ENCODE measurements at places on chromosomes 4 and X. TPM values are rescaled to one million over a fixed set of nuclear protein-coding genes. Genes with fewer than 3 reads are reported as not detected.

DNA sequence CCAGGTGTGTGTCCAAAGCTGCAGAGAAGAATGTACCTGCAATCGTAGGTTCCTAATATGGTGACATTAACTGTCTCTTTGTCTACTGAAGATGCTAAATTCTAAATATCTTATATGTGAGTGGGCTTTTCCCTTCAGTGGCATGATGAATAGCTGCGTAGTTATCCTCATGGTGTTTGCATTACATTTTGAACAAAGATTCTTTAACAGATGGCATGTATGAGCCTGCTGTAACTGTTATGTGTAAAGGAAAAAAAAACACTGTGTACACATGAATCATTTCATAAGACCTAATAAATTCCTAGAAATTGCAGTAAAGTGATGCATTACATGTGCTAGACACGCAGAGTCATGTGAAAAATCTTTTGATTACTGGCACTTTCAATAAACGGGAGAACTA, 288.0 kb downstream of the SH2D1A start:
- no peak for ATAC-seq

DNA sequence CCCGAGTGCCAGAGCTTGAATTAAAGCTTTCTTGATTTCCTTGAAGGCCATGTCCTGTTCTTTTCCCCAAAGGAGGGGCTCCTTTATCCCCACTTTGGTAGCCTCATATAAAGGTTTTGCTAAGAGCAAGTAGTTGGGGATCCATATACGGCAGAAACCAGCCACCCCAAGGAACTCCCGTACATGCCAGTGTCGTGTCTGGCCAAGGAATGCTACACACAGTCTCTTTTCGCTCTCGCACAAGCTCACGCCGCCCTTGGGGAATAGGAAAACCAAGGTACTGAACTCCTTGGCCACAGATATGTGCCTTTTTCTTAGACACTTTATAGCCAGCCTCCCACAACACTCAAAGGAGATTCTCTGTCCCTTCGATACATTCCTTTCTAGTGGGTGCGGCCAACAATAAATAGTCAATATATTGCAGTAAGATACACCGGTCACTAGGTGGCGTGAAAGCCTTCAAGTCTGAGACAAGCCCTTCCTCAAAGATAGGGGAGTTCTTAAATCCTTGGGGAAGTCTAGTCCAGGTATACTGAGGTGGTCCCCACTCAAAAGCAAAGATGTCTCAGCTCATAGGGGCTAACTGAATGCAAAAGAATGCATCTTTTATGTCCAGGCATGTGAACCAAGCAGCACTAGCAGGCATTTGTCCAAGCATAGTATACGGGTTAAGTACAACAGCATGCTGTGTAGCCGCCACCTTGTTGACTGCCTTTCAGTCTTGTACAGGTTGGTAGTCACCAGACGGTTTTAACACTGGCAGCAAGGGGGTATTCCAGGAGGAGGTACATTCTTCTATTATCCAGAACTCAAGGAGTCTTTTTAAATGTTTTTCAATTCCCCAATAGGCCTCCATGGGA, 57.8 kb upstream of the XAGE1B start:
- no peak for ATAC-seq

GRCh38 chrX:55767100-55767499, 49.6 kb downstream of the RRAGB start:
- ATAC-seq: no peak

DNA sequence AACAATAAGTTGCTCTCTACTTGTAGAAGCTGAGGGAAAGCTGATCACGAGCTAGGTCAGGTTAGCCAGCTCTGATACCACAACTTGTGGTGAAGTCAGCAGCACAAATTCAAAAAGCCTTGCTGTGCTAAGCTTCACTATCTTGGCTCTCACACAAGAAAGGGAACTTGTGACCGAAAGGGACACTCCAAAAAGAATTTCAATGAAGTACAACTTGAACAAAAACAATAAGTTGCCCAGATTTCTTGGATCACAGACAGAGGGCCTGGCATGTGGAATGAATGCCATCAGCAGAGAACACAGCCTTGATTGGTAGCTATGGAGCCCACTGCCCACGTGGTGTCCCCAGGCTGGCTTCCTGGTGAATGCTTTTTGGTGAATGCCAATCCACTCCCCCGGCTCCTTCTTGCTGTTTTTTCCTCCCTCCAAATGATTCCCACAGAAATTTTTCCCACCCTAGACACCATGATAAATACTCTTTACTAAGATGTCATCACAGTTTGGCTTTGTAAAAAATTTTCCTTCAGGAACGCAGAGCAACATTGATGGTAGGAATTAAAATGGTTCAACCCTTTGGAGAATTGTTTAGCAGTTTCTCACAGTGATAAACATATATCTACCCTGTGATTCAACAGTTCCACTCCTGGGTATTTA, 82.6 kb downstream of the ANXA3 start:
- ATAC-seq: peak; percentile 36

DNA sequence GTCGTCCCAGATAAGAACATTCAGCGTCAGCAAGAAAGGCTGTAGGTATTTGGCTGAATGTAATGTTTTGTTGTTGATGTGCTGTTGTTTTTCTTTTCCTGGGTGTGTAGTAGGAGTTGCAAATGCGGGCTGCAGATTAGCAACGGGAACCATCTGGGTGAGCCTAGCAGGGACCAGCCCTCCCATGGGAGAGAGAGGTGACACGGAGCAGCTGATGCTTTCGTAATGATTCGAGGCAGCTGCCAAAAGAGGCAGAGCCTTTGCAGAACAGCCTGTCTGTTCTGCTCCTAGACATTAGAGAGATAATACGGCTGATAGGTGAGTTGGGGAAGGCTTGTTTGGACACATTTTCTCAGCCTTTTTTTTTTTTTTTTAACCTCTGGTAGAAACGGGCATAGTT, 25.3 kb downstream of the ARSF start:
- no peak for ATAC-seq

GRCh38 chrX:49753691-49754090, 57.9 kb upstream of the PAGE1 start:
- ATAC-seq: no peak

GRCh38 chrX:107971636-107972035, 10.5 kb downstream of the TEX13B start:
- ATAC-seq: no peak

GRCh38 chr4:78426972-78427371, 124.6 kb upstream of the ANXA3 start:
- no peak for ATAC-seq

DNA sequence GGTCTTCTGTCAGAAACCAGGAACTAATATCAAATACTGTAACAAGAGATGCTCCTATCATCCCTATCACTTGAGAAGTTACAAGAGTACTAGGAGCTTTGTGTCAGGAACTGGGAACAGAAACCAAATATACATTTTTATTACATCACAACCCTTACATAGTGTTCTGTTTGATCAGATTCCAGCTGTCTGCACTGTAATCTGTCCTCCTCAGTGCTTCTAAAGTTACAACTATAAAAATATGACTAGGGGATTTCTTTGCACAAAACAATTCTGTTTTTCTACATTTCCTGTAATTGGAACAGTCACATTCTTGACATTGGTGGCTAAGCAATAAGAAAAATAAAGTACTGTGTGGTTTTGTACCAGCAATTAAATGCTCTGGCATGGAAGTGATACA, 686.0 kb downstream of the PDHA2 start:
- no peak for ATAC-seq

- no peak for ATAC-seq
These were observed 109.3 kb upstream of the KLHL13 start for GRCh38 chrX:118225711-118226428.

GRCh38 chrX:115362334-115363095, 73.0 kb downstream of the LUZP4 start:
- no peak for ATAC-seq

GRCh38 chrX:130952266-130953043, 49.4 kb upstream of the ENOX2 start:
- ATAC-seq: no peak

DNA sequence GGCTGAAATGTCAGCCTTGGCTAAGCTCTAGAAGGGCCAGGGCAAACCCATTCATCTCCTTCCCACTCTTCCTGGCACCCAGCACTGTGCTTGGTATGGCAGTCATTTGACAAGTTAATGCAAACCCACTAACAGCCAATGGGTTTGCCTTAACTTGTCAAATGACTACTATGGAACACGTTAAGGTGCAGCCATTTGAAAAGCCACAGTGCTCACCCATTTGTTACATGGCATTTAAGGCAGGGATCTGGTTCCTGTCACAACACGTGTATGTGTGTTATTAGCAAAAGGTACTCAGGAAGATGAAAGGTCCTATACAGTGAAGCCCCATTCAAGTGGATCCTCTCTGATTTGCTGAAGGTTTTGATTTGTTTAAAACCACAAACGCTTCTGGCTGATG, 7.2 kb downstream of the CRMP1 start:
- ATAC-seq: no peak

GRCh38 chr4:148059617-148060180, 327.8 kb downstream of the ARHGAP10 start:
- no peak for ATAC-seq

DNA sequence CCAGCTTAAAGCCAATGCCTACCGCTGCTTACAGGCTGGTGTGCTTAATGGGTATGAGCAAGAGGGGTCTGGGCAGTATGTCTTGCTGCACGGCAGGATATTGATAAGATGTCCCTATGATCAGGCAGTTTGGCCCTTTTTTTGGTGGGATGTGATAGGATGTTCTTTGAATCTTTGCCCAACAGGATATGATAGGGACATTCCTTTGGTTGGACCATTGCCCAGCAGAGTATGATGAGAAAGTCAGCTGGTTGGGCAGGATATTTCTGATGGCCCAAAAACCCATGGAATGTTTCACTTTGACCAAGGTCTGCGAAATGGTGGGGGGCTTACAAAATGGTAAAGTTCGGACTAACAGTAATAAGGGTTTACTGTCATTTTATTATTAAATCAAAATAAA, 1060.6 kb downstream of the STIM2 start:
- ATAC-seq: no peak

DNA sequence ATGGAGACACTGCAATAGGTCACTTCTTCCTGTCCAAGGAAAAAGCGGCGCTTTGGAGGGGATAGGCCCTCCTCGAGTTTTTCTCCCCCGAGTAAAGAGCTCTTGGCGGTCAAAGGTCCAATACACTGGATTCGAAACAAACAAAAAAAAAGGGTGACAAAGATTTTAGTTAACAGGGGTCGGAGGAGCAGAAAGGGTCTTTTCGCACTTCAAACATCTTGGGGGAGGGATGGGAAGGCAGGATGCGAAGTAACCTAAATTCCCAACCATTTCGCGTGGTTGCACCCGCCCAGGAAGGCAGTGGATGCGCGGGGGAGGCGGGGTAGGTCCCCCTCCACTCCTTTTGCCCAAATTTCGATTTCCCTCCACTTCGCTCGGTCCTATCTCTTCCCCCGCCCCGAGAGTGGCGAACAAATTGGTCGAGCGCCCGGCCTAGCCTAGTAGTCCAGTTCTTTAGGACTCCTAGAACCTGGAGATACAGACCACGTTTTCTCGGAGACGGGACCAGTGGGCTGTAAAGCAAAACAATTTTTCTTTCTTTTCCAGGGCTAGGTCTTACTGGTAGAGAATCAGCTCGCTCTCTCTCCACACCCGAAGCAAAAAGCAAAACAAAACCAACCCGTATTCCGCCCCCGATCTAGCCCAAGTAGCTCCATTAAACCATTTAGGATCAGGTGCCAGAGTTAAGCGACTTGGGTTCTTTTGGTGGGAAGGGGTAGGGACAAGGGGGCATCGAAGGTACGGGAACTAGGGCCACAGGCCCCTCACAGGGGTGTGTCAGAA, 2.0 kb upstream of the STAG2 start:
- no peak for ATAC-seq

DNA sequence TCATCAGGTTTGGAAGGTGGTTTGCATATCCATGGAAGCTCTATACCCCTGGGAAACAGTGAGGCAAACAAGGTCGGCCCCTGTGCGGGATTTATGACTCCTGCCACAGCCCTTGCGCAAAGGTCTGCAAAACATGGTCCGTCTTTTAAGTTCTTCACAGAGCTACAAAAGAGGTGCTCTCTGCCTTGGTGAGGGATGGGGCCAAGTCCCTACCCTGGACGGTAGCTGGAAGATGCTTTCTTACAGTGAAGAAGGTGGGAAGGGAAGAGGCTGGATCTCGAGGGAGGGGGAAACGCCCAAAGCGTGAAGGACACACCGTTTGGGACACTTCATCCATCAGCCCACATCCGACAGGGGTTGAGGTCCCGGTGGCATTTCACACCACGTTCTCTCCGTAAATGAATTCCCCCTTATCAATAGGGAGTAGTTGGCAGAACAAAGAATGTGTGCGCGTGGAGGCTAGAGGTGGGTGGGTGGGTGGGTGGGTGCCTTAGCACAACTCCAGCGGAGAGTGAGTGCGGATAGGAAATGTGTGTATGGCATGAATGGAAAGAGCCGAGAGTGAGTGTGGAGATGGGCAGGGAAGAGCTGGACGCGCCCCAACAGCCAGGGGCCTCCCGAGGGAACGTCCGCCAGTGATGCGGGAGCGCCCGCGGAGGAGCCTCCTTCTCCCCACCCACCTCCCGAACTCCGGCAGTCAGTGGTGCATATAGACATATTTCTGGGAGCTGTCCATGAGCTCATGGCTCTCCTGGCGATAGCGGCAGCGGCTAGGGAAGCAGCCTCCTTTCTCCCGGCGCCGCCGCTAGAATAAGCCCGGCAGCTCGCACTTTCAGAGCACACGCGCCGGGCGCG, 68.3 kb downstream of the LARP7 start:
- peak; percentile 82 for ATAC-seq

- ATAC-seq: peak; percentile 60
These were observed at the start of gene RNF212 for GRCh38 chr4:1113311-1114009. Gene RNF212 (minus strand): TSS chr4:1113564. CDS start chr4:1113464, 100 bp downstream.

- no peak for ATAC-seq
These were observed 589.5 kb downstream of the BCOR start for GRCh38 chrX:39508300-39508692.

- no peak for ATAC-seq
These were observed 55.7 kb upstream of the SLC7A11 start for GRCh38 chr4:138297743-138298405.

GRCh38 chr4:7354927-7355326, 79.8 kb downstream of the PSAPL1 start:
- no peak for ATAC-seq

GRCh38 chr4:189506080-189506479, 434.6 kb upstream of the FRG1 start:
- no peak for ATAC-seq

LRIT3 gene
- total RNA-seq: 0.62 TPM

ITM2A gene
- 26.5 TPM for total RNA-seq

TMEM156 gene
- not detected for total RNA-seq

FATE1 gene
- 0.42 TPM for total RNA-seq

BMP3 gene
- 11.4 TPM for total RNA-seq

CCDC149 gene
- 21.9 TPM for total RNA-seq

SORCS2 gene
- 2.8 TPM for total RNA-seq

CLNK gene
- 0.73 TPM for total RNA-seq

DUSP21 gene
- total RNA-seq: not detected

SULT1B1 gene
- total RNA-seq: 0.27 TPM

UGT8 gene
- total RNA-seq: 0.73 TPM

ADAD1 gene
- not detected for total RNA-seq

ADH1B gene
- total RNA-seq: 519 TPM

NDP gene
- total RNA-seq: not detected

GCNA gene
- 1.0 TPM for total RNA-seq

Data from gastroesophageal sphincter (tissue), 4 donors.